A673 (cell line): ENCODE measurements at places on chromosomes 6 and 20. TPM values are rescaled to one million over a fixed set of nuclear protein-coding genes. Genes with fewer than 3 reads are reported as not detected.

Gene NRSN2
- total RNA-seq, result 43.4 and 55.4 TPM in 2 replicates

DNA sequence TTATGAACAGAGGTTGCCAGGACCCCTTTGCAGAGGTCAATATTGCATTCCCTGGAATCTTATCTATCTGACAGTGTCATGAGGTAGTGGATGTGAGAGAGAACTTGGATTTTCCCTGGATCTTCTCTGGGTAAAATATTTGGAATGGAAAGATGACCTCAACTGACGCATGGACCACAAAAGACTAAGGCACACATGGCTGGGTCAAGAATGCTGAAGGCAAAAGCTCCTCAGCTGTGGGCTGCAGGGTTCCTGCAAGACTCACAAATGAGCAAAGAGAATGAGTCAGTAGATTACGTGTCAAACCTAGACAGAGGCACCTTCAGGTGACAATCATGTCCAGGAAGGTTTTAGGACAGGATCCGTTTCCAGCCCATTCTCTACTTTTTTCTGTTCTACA, 484.0 kb downstream of the C6orf118 start:
- no peak for DNase-seq

- DNase-seq, result no peak
Observed at GRCh38 chr6:170475118-170475517, 78.0 kb downstream of the PSMB1 start.

GRCh38 chr6:152669895-152670294, 27.8 kb upstream of the MYCT1 start:
- peak; percentile 40 for DNase-seq

DNA sequence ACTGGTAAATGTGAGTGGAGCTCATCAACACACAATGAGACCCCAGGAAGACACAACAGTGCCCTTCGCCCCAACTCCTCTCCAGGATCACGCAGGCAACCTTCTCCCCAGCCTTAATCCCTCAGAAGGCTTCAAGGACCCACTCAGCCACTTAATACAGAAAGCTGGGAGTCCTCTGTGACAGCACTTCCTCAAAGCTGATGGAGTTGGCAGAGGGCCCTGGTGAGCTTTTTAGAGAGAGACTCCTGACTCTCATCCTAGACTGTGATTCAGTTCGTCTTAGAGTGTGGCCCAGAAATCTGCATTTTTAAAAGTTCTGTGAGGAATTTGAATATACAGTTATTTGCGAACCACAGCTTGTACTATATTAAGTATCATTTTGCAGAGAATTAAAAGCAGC, 187.7 kb downstream of the UST start:
- peak; percentile 10 for DNase-seq

Gene PMEPA1
- total RNA-seq, result 9.7 and 10.4 TPM in 2 replicates

Gene ANKS1A
- total RNA-seq, result 21.7 and 22.2 TPM in 2 replicates

Gene SLC35D3
- not detected in 2 replicates for total RNA-seq

- no peak for DNase-seq
Observed at GRCh38 chr6:147227770-147228320, 23.6 kb downstream of the STXBP5 start.
